ENCODE measurements at places on chromosomes 7 and 10. TPM values are rescaled to one million over a fixed set of nuclear protein-coding genes. Genes with fewer than 3 reads are reported as not detected.

Gene PLCE1
- total RNA-seq, result 39.7 TPM

Gene LRRC4
- total RNA-seq, result not detected

Gene CUZD1
- total RNA-seq, result 2.9 TPM

Gene OR2A42
- total RNA-seq, result not detected

Gene PANK1
- total RNA-seq, result 11.0 TPM

Gene VPS50
- 14.6 TPM for total RNA-seq

Gene PLEKHS1
- total RNA-seq, result 0.21 TPM
